IPS DF 6.9 (cell line): ENCODE measurements at places on chromosomes 5 and 9.

DNA sequence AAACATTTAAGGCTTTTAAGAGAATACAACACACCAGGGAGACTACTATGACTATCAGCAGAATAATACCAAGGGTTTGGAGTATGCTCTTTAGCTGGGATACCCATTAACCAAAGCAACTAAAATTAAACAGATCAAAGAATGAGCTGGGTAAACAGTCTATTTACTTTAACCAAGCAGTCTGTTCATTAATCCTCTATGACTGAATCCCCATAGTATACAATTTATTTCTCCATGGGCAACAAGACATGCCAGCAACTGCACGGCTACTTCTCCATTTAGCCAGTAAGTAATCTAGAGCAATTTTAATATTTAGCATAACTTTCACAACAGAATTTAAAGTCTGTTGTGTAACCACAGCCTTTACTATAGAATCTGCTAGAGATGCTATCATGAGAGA, 77.6 kb downstream of the CDO1 start:
- H3K4me1 ChIP-seq = peaks cover 3% of the 10 kb centered on the region; the same call in 1 of the 2 replicates
- H3K36me3 ChIP-seq = no peaks in the 10 kb centered on the region
- no peak for DNase-seq
- H3K4me3 ChIP-seq = no peak overlapping the region

GRCh38 chr5:178113141-178113787, at the start of gene N4BP3:
N4BP3 (plus strand) TSS chr5:178113532; CDS start chr5:178119584, 6,052 bp downstream.
- H3K27me3 ChIP-seq = no peaks in the 10 kb centered on the region
- H3K4me3 ChIP-seq = peak within 1 kb of the TSS; percentile 91
- no peaks in the 10 kb centered on the region for H3K36me3 ChIP-seq
- H3K27ac ChIP-seq = peak within 1 kb of the TSS; percentile 9
- DNase-seq = no peak

- no peaks in the 10 kb centered on the region; the same call in 1 of the 2 replicates for H3K36me3 ChIP-seq
- H3K4me3 ChIP-seq = no peak overlapping the region
- DNase-seq = no peak
Observed at GRCh38 chr9:136147890-136148714, 29.4 kb upstream of the TMEM250 start.

DNA sequence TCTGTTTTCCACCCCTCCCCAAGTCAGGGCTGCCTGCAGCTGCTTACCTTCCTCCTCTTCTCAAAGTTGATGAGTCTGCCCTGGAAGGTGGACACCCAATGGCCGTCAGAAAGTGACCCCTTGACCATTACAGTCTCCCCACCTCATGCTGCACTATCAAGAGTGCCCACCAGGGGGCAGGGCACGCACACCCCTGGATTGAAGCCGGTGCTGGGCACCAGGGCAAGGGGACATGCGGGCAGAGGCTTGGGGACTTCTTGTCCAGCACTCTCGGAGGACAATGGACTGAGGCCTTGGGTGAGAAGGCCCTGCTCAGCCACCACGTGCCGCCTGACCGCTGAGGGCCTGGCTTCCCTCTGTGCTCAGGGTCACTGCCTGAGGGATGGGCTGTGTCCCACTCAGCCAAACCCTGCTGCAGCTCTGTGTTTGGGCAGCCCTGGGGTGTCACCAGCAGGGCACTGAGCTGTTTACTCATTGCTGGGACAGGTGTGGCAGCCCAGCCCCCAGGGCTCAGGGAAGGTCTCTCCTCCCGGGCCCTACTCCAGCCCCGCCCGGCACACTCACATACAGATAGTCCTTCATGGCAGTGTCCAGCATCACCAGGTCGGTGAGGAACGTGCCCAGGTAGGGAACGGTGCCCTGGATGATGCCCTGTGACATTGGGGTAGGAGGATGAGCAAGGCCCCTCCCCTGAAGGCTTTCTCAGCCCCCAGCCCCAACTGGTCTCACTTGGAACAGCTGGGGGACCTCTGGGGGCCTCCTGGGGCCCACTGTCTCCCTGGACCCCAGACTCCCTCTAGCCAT, 17.7 kb downstream of the RALGDS start:
- no peaks in the 10 kb centered on the region for H3K4me1 ChIP-seq
- H3K27me3 ChIP-seq = no peaks in the 10 kb centered on the region
- DNase-seq = no peak
- H3K27ac ChIP-seq = no peak overlapping the region
- H3K36me3 ChIP-seq = peaks cover 16% of the 10 kb centered on the region
- H3K4me3 ChIP-seq = no peak overlapping the region

DNA sequence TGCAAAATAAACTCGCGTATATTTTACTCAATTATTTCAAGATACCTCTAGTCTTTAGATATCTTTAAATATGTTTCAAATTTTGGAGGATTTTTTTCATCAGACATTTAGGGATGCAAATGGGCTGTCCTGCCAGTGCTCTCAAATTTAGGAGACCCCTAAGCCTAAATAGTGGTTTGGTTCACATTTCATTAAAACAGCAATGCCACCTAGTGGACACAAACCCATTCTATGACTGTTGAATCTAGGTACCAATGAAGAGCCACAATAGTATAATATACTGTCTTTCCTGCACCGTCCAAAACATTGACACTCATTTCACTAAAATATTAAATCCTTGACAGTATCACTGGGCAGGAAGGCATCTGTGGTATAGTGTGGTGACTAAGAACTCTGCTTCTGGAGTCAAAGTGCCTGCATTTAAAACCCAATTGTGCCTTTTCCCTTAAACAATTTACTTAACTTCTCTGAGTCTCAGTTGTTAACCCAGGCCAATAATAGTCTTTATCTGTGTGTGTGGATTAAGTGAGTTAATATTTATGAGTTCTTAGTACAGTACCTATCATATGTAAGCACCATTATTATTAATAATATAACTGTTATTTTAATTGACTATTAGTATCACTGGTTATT, 148.0 kb downstream of the RORB start:
- H3K4me3 ChIP-seq = no peak overlapping the region
- H3K27me3 ChIP-seq = no peaks in the 10 kb centered on the region
- H3K36me3 ChIP-seq = no peaks in the 10 kb centered on the region
- no peaks in the 10 kb centered on the region for H3K4me1 ChIP-seq

DNA sequence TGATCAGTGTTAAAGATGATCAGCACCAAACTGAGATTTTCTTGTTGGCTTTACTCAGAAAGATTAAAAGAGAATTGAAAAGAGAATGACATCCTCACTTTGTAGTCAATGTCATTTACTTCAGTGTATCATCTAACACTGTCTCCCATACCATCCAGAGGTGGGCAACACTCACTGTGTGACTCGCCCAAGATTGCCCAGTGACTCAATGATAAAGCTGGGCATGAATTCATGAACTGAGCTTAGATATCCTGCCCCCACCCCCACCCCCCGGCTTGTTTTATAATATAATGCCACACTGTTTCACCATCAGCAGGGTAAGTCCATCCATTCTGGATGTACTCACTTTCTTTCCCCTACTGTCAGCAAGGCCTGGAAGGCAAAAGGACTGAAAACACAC, 242.2 kb downstream of the FAM114A2 start:
- DNase-seq = no peak
- H3K4me1 ChIP-seq = no peaks in the 10 kb centered on the region
- H3K27me3 ChIP-seq = no peaks in the 10 kb centered on the region
- no peak overlapping the region for H3K4me3 ChIP-seq
- no peak overlapping the region for H3K27ac ChIP-seq

- H3K27me3 ChIP-seq = no peaks in the 10 kb centered on the region
- H3K36me3 ChIP-seq = peaks cover 5% of the 10 kb centered on the region; the same call in 1 of the 2 replicates
- DNase-seq = no peak
- no peak overlapping the region for H3K27ac ChIP-seq
- peaks cover 3% of the 10 kb centered on the region for H3K4me1 ChIP-seq
Observed at GRCh38 chr5:55440188-55440646, 94.5 kb downstream of the PLPP1 start.

- H3K27ac ChIP-seq = no peak overlapping the region
- H3K4me3 ChIP-seq = no peak overlapping the region
- H3K27me3 ChIP-seq = no peaks in the 10 kb centered on the region
- peak; percentile 2 for DNase-seq
Observed at GRCh38 chr5:62778316-62779009, 199.8 kb downstream of the LRRC70 start.

DNA sequence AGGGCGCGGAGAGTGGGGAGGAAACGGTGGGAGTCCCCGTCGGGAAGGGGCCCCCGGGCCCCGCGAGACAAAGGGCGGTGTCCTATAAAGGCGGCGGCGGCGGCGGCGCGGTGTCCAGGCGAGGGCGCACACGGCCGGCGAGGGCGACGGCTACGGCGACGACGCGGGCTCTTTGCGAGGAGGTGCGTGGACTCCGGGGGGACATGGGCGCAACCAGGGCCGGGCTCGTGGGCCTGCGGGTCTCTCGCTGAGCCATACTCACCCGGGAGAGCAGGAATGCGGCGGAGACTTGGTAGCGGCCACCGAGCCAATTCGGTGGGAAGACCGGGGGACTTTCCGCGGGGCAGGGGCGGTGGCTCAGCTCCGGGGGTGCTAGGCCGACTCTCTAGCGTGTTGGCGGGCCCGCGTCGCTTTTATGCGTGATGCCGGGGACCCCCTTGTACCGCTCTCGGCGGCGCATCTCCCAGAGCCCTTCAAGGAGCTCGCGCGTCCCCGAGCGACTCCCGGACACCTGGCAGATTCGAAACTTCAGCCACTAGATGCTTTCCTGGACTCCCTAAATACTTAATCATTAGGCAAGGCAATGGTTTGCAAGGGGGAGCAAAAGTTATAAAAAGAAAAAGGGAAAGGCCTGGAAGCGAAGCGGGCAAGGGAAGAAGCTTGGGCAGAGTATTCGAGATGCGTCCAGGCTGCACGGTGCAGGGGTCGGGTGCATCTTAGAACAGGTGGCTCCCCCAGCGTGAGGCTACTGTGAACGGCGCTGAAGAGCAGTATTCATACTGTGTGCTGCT, 5.9 kb upstream of the TAL2 start:
- H3K4me1 ChIP-seq = peaks cover 3% of the 10 kb centered on the region; the same call in 1 of the 2 replicates
- no peaks in the 10 kb centered on the region for H3K36me3 ChIP-seq
- H3K27ac ChIP-seq = no peak overlapping the region
- no peak for DNase-seq
- peak overlapping the region; percentile 43; the same call in 1 of the 2 replicates for H3K4me3 ChIP-seq
- H3K27me3 ChIP-seq = peaks cover 19% of the 10 kb centered on the region; the same call in 1 of the 2 replicates

GRCh38 chr5:14513266-14513665, 68.3 kb upstream of the OTULINL start:
- no peak overlapping the region for H3K4me3 ChIP-seq
- H3K27ac ChIP-seq = no peak overlapping the region

- no peaks in the 10 kb centered on the region for H3K4me1 ChIP-seq
- H3K4me3 ChIP-seq = no peak overlapping the region
- DNase-seq = no peak
- H3K27ac ChIP-seq = no peak overlapping the region
- H3K36me3 ChIP-seq = no peaks in the 10 kb centered on the region
Observed at GRCh38 chr5:15074651-15075050, 203.1 kb upstream of the ANKH start.

DNA sequence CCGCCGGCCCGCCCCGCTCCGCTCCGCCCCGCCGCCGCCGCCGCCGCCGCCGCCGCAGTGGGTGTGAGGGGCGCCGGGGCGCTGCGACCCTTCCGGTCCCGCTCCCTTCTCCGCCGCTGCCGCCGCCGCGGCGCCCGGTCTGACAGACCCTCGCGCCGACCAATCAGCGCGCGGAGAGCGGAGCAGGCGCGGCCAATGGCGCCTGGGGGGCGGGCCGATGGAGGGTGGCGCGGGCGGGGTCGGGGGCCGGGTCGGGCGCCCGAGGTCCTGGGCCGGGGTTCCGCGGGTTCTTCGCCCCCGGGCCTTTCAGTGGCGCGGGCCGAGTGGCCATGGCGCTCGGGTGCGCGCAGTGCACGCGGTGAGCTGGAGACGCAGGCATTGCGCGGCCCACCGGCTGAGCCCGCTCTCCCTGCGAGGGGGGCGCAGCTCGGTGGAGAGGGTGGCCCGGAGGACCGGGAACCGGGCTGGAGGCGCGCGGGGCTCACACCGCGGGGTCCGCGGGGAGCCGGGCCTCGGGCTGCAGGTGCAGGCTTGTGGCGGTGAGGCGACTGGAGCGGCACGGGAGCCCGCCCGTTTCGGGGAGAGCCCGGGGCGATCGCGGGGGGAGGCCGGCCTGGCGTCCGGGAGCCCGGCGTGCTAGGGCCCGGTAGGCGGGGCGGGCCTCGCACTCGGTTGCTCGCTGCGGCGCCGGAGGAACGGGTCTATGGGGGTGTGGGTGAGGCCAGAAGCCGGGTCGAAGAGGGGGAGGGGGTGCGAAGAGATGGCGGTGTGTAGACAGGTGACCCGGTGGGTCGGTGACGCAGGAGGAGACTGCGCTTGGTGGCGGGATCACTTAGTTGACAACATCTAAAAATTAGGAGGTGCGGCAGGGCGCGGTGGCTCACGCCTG, at the start of gene MAPK9:
MAPK9 (minus strand) TSS at position 141 of the 889 bp plus-strand sequence. CDS start 11,522 bp downstream, outside the sequence.
- H3K27ac ChIP-seq = no peak within 1 kb of the TSS
- no peaks in the 10 kb centered on the region for H3K27me3 ChIP-seq
- no peaks in the 10 kb centered on the region for H3K36me3 ChIP-seq

DNA sequence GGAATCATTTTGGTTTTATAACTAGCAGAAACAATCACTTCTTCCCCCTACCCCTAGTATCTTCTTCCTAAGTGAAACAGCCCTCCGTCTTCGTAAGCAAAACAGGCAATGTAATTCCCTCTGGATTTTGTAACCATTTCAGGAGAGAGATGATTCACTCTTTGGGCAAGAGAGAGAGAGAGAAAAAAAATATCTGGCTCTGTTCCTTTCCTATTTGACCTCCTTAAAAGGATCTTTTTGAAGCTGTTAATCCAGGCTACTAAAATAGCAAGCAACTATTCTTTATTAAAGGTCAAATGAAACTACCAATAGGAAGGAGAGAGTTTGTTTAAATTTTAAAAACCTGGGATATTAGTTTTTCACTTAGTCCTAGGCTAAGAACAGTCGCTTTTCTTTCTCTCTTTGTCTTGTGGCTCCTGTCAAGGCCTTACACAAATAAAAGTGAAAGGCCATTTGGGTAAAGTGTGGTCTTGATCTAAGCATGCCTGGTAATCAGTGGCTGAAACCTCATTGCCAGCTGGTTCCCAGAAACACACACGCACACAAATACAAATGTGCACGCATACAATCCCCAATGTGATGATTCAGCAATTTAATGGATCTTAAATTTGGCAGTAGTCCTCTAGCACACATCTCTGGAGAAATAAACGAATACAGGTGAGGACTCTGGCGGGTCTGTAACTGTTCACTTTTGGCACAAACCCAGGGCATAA, 70.2 kb downstream of the PRUNE2 start:
- no peak for DNase-seq
- no peaks in the 10 kb centered on the region for H3K27me3 ChIP-seq
- no peaks in the 10 kb centered on the region for H3K36me3 ChIP-seq
- no peak overlapping the region for H3K27ac ChIP-seq
- no peak overlapping the region for H3K4me3 ChIP-seq
